Stimulated activated CD4-positive, alpha-beta T cell treated with anti-CD3 and anti-CD28 coated beads, TNF-alpha, amount 100 ng/mL, for 4 hours (primary cell): ENCODE measurements at places on chromosomes 3 and 15.

DNA sequence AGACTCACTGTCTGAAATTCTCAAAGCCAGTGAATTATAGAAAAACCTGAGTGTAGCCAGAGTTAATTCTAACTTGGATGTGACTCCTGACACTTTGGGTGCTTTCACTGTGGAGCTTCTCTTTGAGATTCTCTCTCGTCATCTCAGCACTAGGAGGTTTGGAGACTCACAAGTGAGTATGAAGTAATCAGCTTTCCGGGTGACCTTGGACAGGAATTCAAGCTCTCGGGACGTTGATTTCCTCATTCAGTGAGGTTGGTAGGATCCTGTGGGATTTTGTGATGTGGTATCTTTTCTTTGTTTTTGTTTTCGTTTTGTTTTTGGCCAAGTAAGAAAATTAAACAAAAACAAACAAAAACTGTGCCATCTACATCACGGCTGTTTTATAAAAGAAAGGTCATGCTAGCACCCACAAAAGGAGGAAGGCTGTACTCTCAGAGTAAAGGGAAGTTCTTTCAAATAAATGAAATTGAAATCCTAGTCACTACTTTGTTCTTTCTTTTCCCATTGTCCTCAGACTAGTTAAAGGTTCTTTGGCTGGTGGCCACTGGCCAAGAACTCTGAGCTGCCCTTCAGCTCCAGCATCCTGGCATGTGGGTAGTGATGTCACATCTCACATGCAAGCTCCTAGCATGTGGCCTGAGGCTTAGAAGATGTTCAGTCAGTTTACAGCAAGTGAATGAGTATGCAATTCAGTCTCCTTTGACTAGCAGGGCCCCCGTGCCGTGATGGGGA, 263.3 kb upstream of the TPM1 start:
- DNase-seq = no peak

DNA sequence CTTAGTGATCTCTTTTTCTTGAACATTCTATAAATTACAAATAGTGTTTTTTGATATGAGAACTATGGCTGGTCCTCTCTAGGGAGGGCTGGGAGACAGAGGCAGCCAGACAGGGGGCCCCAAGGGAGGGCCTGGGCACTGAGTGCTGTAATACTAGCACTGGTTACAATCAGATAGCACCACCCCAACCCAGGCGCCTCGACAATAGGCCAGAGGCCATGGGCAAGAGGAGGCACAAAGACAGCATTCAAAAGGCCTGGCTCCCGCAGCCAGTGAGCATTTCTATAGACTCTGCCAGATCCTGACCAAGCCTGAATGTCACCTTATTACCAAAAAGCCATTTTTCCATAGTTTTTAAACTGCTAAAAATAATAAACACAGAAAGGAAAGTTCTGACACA, 158.5 kb downstream of the THRB start:
- DNase-seq = no peak

- DNase-seq = no peak
These were observed 72.7 kb downstream of the DNAJB8 start for GRCh38 chr3:128394033-128394432.

DNA sequence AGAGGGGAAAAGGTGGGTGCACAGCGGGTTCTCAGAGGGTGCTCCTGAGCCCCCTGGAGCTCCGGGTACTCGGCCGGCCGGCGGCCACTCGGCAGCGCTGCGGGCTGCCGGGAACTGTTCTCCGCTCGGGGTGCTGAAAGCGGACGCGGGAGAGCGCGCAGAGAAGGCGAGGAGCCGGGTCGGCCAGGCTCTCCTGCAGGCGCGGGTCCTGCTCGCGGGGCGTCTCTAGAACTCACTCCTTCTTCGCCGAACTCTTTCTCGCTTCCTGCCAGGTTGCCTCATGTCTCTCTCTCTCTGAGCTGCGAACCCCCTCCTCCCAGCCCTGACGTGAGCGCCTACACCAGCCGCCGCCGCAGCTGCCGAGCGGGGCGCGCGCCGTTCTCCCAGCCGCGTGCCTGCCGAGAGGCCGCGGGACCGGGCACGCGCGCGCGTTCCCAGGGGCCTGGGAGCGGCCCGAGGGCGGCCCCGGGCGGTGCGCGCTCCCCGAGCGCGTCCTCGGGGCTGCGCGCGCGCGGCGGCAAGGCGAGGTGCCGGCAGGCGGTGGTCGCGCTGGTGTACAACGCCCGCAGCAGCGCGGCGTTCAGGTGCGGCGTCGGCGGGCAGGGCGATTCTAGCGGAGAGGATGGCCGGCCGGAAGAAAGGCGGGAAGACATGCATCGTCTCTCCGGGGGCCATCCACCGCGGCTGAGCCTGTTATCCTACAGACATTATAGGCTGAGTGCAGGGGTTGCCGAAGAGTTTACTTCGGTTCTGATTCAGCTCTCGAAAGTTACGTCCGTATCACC, at the start of gene PEX5L:
PEX5L (minus strand) TSS at position 267 of the 785 bp plus-strand sequence. CDS start 338 bp downstream, outside the sequence.
- no peak for DNase-seq

GRCh38 chr3:112561484-112561733, 353 bp downstream of the ATG3 start:
- no peak for DNase-seq

DNA sequence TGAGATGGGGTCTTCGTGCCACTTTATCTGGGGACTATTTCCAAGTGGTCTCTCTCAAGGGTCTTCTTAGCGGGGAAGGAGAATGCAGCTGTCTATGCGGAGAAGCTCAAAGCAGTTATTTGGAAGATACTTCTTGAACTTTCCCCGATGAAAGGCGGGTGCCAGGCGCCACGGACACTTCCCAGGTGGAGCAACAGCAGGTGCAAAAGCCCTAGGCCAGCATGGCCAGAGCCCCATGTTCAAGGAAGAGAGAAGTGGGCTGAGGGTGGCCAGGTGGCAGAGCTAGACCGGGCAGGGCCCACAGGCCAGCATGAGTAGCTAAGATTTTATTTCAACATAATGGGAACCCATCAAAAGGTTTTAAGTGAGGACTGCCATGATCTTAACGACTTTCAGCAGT, 232.8 kb downstream of the PDZRN3 start:
- DNase-seq = no peak

DNA sequence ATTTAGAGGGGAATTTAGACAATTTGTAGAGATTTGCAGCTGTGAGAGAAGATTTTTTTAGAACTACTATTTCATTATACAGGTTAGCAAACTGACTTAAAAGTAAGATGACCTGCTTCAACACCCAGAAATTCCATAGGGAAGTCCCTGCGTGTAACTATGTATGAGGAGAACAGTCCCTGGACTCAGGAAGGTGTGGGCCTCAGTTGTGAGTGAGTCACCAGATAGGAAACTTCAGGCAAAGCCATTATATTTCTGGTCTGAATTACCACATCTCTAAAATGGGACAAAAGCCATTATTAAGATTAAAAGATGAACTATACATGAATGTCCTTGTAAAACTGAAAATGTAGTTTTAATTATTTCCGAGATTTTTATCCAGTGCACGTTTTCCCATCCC, 488.3 kb upstream of the GOLIM4 start:
- DNase-seq = no peak

DNA sequence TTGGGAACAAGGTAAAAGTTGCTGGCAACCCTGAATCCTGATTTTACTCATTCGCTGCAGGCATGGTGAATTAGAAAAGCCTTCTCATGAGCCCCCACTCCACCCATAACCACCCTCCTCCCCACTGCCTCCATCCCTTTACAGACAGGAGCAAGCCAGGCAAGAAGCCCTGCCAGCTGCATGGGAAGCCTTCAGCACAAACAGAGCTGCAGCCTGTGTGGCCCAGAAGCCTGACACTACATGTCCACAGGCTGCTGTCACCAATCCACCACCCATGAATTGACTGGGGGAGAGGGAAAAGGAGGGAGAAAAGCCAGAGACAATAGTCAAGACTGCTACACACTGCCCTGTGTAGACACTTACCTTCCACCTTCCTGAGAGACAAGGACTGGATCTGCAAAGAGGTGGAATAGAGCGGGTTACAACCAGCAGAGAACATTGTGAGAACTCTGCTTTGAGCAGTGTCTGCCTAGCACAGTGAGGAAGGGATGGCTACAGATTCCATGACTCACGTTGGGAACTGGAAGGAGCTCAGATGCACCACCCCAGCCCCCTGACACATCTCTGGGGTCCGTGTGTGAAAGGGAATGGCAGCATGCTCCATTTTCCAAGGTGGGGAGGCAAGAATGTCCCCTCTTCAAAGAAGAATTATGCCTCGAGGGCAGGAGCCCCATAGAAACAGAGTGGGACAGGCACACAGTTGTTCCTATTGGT, 33.9 kb downstream of the DZIP1L start:
- no peak for DNase-seq

GRCh38 chr3:17094551-17094950, 209.8 kb downstream of the PLCL2 start:
- DNase-seq = no peak

- DNase-seq = no peak
These were observed 103.6 kb downstream of the APBA2 start for GRCh38 chr15:28989239-28989830.

DNA sequence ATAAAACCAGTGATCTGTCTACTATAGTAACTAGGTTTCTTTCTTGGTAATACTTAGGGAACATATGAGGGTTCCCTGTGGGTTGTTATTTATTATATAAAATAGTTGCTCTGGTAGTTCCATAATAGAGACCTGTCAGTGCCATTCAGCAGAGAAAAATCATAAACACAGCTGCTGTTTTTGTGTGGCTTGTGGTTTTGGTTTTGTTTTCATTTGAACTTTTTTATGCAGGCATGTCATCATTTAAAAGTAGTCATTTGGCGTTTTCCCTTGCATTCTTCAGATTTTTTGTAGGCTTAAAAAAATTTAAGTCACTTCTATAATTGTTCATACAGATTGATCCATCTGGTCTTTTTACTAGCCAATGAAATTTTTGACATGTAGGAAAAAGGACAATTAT, 47.9 kb downstream of the PIK3CA start:
- DNase-seq = no peak

GRCh38 chr3:114476511-114476910, 182.7 kb downstream of the TIGIT start:
- DNase-seq = no peak

DNA sequence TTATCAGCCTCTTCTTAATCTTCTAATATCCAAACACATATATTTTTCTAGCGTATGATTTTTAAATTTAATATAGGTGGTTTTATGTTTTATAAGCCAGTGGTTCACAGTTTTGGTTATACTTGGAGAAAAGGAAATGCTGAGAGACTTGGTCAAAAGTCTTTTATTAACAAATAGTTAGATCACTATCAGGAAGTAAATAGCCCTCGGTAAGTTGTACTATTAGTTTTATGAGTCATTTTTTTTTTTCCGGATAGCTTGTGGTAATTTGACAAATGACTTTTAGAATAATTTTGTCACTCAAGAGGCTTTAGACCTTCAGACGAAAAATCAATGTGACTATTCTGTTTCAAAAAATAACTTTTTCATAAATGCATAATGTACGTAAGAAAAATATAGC, 232.2 kb upstream of the ROBO1 start:
- DNase-seq = no peak

DNA sequence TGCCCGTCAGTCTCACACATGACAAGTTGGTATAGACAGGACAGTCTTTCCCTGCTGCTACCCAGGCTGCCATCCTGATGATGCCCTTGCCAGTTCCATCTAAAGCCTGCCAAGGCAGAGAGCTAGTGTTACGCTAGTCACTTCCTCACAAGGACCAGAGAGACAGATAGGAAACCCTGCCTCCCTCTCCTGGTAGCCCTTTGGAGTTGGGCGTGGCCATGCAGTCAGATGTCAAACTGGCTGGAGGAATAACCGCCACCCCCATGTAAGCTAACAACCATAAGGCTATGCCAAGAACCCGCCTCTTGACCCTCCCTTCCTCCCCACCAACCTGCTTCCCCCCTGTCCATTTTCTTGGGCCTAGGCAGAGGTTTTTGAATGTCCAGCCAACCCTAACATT, 2.8 kb downstream of the TMEM115 start:
- DNase-seq = no peak

DNA sequence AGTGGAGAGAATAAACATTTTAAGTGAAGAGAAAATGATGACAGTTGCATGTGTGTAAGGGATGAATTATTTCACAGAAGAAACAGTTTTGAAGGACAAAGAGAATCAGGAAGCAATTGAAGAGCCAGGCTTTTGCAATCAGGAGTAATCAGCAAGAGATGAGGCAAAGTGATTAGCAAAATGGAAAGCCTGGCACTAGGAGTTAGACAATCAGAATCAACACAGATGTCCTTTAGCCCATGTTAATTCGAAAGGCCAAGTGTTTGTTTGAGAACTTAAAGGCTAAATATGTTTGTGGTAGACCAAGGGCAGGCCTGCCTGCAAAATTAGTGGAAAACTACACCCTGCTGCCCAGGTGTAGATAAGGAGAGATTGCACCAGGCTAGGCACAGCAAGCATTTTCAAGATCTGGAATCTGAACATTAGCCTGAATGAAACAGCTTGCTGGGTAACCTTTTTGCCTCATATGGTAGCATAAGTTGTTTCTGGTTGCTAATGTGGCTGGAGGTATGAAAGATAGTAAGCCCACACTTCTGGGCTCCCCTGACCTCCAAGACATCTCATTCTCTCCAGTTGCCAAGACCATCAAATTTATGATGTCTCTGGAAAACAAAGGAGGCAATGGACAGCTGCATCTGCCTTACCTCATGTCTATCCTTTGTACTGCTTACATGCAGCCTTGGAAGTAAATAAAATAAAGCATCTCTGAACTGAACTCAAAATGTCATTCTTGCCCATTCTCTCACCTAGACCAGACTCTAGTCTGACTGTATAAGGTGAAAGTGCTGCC, 22.0 kb upstream of the LEKR1 start:
- DNase-seq = no peak

- no peak for DNase-seq
These were observed 42.3 kb downstream of the TM4SF18 start for GRCh38 chr3:149291178-149291577.

DNA sequence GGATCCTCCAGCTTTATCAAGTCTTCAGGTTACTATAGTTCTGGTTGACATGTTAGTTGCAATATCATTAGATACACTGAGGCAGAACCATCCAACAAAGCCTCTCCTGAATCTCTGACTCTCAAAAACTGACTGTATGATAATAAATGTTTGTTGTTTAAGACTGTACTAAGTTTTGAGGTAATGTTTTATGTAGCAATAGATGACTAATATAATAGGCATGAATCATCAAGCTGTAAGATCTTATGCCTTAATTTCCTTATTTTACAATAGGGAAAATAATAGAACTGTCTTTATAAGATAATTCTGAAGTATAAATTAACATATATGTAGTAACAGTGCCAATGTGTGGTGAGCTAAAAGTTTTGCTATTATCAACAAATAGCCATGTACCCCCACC, 88.9 kb upstream of the TBC1D5 start:
- DNase-seq = no peak

DNA sequence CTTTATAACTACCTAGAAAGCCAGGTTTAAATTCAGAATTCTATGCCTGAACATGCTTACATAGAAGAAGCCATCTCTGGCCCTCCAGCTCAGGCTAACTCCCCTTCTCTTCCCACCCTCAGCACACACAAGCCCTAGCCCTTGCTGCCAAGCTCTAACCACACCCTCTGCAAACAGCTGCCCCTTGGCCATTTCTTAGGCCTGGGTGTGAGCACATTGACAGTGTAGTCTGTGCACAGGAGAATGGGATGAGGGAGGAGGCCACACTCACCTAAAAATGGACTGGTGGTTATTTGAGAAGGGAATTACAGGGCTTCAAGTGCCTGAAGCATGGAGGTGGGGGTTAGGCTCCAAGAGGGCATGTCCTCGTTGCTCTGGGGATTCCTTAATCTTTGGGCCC, 42.3 kb upstream of the SLC25A36 start:
- no peak for DNase-seq
